ENCODE measurements at places on chromosomes 16 and 17.

- peak; percentile 78 for DNase-seq
These were observed 17.9 kb upstream of the NDEL1 start for GRCh38 chr17:8417806-8418205.

GRCh38 chr17:9028202-9028987 lies 7.1 kb downstream of the NTN1 start:
- no peak for DNase-seq

GRCh38 chr16:72394526-72394925 lies 222.6 kb upstream of the PMFBP1 start:
- DNase-seq: no peak

- peak; percentile 63 for DNase-seq
These were observed 2.3 kb downstream of the RPUSD1 start for GRCh38 chr16:785563-786535.

- DNase-seq: no peak
These were observed 24.8 kb upstream of the NAGS start for GRCh38 chr17:43979671-43980070.

GRCh38 chr17:7729816-7730215 lies 12.3 kb downstream of the DNAH2 start:
- no peak for DNase-seq

DNA sequence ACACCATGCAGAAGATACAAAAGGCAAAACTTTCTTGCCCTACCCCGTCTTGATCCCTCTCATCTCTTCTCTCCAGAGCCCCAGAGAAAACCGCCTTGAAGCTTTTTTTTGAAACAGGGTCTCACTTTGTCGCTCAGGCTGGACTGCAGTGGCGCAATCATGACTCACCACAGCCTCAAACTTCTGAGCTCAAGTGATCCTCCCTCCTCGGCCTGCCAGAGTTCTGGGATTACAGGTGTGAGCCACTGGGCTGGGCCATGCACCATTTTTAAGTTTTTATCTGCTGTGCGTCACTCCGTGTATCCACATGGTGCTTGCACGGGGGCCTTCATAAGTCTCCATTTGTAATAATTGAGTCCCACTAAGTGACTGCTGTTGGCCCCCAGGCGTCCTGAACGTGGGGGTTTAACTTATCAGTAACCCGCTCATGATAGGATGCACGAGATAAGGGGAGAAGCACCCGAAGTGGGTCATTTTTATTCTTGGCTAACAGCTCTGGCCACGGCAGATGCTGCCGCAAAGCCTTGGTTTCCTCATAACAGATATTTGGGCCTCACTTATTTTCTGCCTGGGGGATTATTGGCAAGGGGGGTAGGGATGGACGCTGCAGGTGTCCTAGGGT lies 8.6 kb downstream of the DNAH17 start:
- DNase-seq: peak; percentile 28

GRCh38 chr16:72894293-72895151 lies 153.4 kb downstream of the ZFHX3 start:
- no peak for DNase-seq

- DNase-seq: no peak
These were observed 68.0 kb downstream of the AMFR start for GRCh38 chr16:56357241-56357764.

- DNase-seq: no peak
These were observed 14.3 kb upstream of the RBBP6 start for GRCh38 chr16:24524855-24525677.

DNA sequence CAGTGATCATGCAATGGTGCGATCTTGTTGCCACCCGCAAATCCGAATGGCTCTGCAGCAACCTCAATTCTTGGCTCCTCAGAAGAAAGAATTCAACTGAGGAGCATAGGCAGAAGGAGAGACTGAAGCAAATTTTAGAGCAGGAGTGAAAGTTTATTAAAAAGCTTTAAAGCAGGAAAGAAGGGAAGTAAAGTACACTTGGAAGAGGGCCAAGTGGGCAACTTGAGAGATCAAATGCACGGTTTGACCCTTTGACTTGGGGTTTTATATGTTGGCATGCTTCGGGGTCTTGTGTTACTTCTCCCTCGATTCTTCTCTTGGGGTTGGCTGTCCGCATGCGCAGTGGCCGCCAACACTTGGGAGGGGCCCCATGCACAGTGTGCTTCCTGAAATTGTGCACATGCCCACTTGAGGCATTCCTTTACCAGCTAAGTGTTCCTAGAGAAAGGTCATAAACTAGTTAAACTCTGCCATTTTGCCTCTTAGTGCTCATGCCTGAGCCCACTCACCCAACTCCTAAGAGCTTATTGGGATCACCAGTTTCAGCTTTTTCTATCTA lies 36.7 kb downstream of the ZNRF1 start:
- no peak for DNase-seq

GRCh38 chr17:3657874-3658783 lies 10.2 kb downstream of the TAX1BP3 start:
- DNase-seq: no peak

- DNase-seq: no peak
These were observed 32.5 kb upstream of the CCR7 start for GRCh38 chr17:40597556-40598300.

- no peak for DNase-seq
These were observed 369.1 kb downstream of the XYLT1 start for GRCh38 chr16:17101646-17102045.

DNA sequence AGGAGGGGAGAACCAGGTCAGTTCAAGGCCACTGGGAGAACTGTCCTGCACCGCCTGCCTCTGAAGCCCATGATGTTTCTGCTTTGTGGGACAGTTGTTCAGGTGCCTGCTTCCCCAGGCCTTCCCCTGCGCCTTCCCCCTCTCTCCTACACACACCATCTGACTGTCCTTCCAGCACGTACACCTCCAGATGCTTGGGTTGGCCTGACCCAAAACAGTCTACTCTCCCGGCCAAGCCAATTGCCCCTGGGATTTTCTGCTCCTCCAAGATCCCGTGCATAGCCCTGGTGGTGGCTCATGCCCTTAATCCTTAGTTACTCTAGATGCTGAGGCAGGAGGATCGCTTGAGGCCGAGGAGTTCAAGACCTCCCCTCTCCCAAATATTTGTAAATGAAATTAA lies 684 bp upstream of the RSAD1 start:
- no peak for DNase-seq

DNA sequence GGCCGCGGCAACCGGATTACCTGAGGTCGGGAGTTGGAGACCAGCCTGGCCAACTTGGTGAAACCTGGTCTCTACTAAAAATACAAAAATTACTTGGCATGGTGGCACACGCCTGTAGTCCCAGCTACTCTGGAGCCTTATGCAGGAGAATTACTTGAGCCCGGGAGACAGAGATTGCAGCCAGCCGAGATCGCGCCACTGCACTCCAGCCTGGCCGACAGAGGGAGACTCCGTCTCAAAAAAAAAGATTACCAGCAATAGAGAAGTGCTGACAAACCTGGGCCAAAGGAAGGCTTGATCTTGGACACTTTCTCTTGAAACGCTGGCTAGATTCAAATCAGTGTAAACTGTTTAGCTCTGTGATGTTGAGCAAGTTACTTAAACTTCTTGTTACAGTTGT lies 4.3 kb downstream of the MT1H start:
- no peak for DNase-seq

DNA sequence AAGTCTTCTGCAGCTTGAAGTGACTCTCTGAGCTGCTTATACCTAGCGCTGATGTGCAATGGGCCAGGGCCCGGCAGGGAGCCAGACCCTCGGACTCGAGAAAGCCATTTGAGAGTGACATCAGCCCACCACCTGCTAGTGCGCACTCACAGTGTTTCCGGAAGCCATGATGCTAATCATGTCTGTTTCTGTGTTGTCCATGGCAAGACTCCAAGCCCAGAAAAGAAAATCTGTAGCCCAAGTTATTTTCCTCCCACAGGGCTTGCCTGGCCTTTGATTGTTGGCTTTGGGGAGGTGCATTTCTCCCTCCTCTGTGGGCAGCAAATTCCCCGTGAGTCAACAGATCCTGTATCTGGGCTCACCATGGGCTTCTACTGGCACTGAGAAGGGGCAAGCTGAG lies 1.8 kb upstream of the CDRT4 start:
- no peak for DNase-seq

DNA sequence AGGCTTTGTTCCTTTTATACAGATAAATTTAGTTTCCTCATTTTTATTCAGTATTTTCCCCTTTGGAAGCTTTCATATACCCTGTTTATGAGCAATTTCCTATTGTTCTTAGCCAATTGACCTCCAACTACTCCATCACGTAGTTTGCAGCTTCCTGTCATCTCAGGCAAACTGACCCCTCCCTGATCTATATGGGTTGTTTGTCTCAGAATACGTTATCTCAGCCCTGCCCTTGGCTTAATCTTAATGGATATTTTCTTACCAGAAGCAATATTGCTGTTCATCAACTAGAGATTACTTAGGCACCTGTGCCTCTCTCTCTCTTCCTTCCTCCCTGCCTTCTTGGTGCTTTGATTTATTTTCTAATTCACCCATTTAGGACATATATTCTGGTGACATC lies 81.2 kb downstream of the ZNF18 start:
- DNase-seq: no peak

DNA sequence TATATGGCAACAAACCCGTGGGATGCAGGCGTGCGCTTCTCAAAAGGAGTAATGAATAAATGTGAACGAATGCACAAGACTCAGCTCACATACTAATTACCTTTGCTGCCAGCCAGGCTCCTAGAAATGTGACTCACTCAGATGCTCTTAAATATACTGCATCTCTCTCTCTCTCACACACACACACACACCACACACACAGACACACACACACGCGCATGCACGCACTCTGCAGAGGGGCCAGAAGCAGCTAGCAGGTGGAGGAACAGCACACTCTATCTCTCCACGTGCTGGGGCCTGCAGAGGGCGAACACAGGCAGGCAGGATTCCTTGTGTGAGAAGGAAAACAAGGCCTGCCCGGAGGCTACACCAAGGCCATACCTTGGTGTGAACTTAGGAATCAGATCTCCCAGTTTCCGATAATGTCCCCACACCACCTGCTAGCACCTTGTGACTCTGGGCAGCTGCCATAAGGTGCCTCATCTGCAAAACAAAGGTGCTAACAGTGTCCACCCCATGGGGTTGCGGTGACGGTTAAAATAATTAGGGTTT lies 5.3 kb downstream of the GPRC5B start:
- no peak for DNase-seq

GRCh38 chr16:54341892-54342776 lies 55.5 kb upstream of the IRX3 start:
- no peak for DNase-seq

- DNase-seq: no peak
These were observed 5.9 kb downstream of the SLC38A7 start for GRCh38 chr16:58678716-58679115.

DNA sequence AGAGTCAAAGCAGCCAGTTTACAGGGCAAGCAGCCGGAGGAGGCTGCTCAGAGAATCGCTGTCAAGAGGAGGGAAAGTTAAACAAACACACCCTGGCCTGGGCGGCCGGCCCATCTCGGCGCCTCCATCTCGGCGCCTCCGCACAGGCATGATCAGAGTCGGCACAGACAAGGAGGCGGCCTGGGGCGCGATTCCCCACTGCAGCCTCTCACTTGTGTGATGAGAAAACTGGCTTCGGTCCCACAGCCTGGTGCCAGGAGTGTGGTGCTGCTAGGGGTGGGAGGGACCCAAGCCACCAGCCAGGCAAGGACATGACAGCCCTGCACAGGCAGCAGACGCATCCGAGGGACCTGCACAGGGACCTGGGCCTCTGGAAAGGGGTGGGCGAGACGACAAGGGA lies 17.7 kb downstream of the SLC38A10 start:
- no peak for DNase-seq

DNA sequence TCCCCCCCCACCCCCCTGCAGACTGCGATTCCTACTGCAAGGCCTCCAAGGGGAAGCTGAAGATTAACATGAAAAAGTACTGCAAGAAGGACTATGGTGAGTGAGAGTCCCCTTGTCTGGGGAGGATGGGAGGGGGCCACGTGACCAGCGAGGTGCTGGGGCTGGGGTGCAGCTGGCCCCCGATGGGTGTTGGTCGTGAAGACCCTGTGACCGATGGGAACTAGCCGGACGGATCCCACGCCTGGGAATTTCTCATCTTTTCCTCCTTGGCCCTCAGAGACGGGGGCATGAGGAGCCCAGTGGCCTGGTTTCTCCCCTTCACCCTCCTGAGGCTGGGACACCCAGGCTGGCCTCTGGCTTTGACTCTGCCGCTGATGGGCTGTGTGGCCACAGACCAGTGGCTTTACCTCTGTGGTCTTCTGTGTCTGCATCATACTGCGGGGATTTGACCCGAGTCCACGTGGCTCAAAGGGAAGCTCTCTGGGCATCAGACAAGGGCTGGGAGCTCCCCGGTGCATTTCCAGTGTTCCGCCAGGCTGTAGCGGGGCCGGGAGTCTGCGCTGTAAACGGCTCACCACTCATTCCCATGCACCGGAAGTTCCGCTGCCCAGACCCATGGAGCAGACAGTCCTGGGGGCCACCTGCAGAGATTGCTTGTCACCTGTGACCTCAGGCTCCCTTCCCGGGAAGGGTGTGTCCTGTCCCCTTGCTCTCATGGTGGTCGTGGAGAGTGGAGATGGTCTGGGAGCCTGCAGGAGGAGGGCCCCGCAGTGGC lies 200.0 kb downstream of the NTN1 start:
- DNase-seq: no peak

GRCh38 chr16:85550953-85551924 lies 61.9 kb upstream of the GSE1 start:
- DNase-seq: no peak

- DNase-seq: peak; percentile 21
These were observed 30.3 kb downstream of the CHD9NB start for GRCh38 chr16:53022374-53022773.

GRCh38 chr16:85607321-85607765 lies 5.8 kb upstream of the GSE1 start:
- no peak for DNase-seq

GRCh38 chr16:15571557-15571956 lies 71.4 kb downstream of the MARF1 start:
- no peak for DNase-seq

DNA sequence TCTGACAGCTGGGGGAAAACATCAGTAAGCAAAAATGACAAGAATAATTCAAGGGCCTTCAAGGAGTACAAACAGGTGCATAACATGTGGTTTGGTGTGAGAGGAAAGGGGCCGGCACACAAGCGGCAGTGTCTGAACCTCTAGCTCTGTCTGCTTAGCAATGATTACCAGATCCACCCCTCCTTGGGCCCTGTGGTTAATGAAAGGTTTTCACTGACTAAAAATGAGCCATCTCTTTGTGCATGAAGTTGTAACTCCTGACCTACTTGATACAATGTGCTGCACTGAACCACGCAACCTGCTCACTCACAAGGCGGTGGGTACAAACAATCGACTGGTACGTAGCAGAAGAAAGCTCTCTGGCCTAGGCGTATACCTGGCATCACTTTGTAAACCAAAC lies 15.1 kb downstream of the FAM117A start:
- no peak for DNase-seq

DNA sequence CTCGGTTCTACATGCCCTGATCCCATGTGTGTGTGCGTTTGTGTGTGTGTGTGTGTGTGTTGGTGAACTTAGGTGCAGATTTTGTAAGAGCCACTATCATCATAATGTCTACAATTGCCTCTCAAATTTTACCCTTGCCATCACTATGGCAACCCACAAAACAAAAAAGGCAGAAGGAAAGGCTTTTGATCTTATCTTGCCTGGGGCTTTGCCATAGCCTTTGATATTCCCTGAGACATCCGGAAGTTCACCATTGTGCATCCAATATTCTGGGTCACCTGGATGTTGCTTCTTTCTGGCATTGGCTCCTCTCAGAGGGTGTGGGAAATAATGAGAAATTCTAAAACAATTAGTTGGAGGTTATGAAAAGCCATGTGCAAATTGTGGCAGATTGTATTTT lies 114.7 kb downstream of the HAPSTR1 start:
- DNase-seq: no peak

All from HL-60 (cell line).